Stimulated activated CD4-positive, alpha-beta T cell treated with anti-CD3 and anti-CD28 coated beads, TNF-alpha, amount 100 ng/mL, for 24 hours (primary cell): ENCODE measurements at places on chromosomes 7 and 10.
A peak's percentile ranks its signal among the peaks of the same experiment; 100 is the strongest.

GRCh38 chr7:46879783-46880182 lies 702.1 kb downstream of the TNS3 start:
- no peak for DNase-seq

DNA sequence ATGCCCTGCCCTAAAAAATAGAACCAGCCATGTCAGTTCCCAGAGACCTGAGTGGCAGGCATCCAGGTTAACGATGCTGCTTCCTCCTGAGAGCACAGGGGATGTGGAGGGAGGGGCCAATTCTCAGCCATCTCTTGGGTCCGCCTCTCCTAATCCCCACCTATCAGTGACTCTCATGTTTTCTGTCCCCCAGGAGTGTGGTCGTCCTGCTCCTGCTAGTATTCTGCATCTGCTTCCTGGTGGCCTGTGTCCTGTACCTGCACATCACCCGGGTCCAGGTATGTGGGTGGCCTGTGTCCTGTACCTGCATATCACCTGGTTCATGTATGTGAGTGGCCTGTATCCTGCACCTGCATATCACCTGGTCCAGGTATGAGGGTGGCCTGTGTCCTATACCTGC lies 105.3 kb downstream of the ADCY1 start:
- no peak for DNase-seq

DNA sequence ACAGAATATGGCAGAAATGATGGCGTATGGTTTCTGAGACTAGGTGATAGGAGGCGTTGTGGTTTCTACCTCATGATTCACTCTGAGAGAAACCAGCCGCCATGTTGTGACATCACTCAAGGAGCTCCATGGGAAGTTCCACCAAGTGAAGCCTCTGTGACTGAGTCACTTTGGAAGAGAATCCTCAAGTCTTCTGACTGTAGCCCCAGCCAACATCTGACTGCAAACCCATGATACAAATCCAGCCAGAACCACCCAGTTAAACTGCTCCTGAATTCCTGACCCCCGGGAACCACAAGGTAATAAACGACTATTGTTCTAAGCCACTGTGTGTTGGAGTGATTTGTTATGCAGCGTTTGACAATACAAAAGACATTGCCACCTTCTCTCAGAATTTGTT lies 91.1 kb upstream of the CARD11 start:
- peak; percentile 7 for DNase-seq

- DNase-seq = no peak
These were observed 54.2 kb upstream of the TARP start for GRCh38 chr7:38327637-38328036.

- no peak for DNase-seq
These were observed 125.7 kb upstream of the NPS start for GRCh38 chr10:127423218-127423915.

DNA sequence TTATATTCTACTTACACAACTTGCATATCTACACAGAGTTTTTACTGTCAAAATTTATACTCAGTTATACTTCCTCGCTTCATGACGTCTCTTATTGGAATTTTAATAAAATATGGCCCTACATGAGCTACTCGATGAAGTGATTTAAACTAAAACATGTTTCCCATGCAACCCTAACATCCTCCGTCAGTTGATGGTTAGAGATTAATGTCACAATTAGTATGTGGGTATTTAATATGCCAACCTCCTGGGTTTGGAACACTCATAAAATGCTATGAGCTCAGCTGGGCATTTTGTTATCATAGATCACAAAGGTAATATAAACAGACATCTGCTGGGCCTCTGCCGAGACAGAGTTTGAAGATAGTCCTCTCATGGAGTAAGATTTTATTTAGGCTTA lies 66.5 kb downstream of the GNAT3 start:
- DNase-seq = no peak
